ENCODE measurements at places on chromosomes 16 and 17.

- no peak for DNase-seq
Measured at GRCh38 chr16:19227643-19228042, 57.9 kb upstream of the CLEC19A start.

GRCh38 chr17:69239611-69240600, 11.3 kb upstream of the ABCA10 start:
- no peak for DNase-seq

GRCh38 chr16:51106535-51106934, 44.5 kb downstream of the SALL1 start:
- DNase-seq: no peak

DNA sequence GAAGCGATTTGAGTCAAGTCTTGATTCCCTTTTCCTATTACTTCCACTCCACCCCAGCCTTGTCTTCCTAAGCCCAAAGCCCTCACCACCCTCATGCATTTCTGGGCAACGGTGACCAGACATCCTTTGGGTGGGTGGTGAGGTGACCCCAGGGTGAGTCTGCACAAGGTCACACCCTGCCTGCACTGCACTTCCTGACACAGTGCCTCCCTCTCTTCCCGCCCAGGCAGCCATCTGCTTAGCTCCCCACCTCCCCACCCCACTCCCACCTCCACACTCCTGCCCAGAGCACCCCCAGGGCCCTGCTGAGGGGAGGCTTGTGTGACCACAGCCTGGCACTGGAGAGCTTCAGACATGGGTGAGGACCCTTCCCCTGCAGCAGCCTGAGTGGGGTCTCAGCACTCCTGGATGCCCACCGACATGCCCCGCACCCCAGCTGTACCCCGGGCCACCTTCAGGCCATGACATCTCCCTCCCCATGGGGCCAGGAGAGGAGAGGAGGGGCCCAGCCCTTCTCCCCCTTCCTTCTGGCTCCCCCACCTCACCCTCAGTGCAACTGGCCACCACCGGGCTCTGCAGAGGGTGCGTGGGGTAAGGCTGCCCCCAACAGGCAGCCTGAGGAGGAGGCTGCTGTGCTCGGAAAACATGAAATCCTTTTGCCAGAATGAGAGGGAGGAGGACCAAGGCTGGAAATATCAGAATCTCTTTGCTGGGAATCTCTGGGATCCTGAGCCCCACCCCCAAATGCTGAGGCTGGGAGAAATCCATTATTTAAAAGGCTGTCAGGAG, 68.6 kb downstream of the CCT6B start:
- no peak for DNase-seq

GRCh38 chr17:63477480-63478440, 899 bp downstream of the ACE start:
- no peak for DNase-seq

GRCh38 chr17:47866941-47867340, 16.0 kb upstream of the SP6 start:
- DNase-seq: no peak

- DNase-seq: no peak
Measured at GRCh38 chr17:76927577-76927976, 59.4 kb downstream of the MGAT5B start.

GRCh38 chr17:304461-304860, 48.1 kb downstream of the RPH3AL start:
- DNase-seq: no peak

DNA sequence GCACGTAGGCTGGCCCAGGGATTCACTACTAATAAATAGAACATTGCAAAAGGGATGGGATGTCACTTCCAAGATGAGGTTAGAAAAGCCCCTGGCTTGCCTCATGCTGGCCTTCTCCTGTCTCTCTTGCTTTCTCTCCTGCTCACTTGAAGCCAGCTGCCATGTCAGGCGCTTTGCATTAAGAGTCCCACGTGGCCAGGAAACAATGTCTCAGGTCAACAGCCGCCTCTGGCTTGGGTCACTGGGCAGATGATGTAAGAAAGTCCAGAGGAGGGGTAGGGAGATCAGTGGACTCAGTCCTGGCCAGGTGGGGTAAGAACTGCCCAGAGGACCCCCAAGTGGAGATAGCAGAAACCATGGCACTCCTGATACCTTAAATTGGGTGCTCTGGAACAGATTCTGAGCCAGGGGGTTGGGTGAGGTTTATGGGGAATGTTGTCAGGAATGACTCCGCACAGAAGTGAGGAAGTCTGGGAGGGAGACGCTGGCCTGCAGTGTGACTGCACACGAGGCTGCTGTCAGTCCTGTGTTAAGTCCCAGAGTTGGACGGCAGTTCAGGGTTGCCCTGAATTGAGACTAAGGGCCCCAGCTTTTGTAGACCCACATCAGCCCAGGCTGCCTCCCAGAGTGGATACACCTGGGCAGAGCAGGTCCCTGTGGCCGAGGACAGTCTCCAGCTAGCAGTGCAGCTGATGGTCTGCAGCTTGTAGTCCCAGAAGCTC, 17.7 kb downstream of the C16orf82 start:
- no peak for DNase-seq

GRCh38 chr17:82100502-82101298, 2.7 kb upstream of the FASN start:
- DNase-seq: no peak

DNA sequence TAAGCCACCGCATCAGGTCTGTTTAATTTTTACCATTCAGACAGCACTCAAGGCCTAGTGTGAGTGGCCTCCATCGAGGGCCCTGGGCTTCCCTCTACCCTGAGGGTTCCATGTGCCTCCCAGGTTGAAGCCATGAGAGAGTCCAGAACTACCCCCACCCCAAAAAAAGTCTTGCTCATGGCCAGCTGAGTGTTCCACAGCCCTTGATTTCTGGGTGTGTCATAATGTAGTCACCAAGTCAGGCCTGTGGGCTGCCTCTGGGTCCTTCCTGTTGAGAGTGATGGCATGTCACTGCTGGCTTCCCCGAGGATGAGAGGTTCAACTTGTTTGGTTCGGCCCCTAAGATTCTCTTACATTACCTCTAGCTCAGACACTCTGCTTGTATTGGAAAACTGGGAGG, 100.6 kb downstream of the PITPNC1 start:
- no peak for DNase-seq

GRCh38 chr17:63151941-63152523, 186.0 kb downstream of the TANC2 start:
- DNase-seq: no peak

DNA sequence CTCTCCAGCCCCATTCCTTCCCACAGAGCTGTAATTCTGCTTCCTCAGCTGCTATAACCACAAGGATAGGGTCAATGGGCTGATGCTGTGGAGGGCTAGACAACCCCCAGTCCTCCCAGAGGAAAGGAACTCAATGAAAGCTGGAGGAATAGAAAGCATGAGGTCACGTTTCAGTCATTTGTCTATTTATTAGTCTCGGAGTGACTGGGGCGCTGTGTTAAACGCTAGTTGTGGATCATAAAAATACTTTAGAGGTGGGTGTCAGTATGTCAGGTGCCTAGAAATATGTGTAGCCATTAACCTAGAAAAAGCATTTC, 787 bp upstream of the CCL3L1 start:
- no peak for DNase-seq

GRCh38 chr17:63557416-63557815, 7.1 kb downstream of the DCAF7 start:
- no peak for DNase-seq

DNA sequence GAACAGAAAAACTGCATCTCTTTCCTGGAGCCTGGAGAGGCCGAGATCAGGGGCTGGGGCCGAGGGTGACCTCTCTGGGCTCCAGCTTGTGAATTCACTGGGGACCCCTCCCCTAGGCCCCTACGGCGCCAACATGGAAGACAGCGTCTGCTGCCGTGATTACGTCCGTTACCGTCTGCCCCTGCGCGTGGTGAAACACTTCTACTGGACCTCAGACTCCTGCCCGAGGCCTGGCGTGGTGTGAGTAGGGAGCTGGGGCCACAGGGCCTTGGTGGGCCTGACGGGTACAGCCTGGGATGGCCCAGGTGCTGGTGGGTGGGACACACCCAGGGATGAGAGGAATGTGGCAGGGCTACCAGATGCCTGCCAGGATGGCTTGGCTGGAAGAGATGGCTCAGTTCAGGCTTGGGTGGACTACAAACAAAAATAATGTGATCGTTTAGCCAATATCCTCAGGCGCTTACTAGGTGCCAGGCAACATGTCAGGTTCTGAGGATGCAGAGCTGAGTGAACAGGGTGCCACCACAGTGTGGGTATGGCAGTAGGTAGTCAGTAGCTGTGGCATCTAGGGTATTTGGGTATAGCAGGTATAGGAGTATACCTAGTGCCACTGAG, 1.8 kb downstream of the CCL22 start:
- DNase-seq: no peak

- no peak for DNase-seq
Measured at GRCh38 chr16:48109475-48109874, 46.3 kb downstream of the ABCC12 start.

- peak; percentile 95 for DNase-seq
Measured at GRCh38 chr17:47279062-47279801, 25.6 kb downstream of the ITGB3 start.

DNA sequence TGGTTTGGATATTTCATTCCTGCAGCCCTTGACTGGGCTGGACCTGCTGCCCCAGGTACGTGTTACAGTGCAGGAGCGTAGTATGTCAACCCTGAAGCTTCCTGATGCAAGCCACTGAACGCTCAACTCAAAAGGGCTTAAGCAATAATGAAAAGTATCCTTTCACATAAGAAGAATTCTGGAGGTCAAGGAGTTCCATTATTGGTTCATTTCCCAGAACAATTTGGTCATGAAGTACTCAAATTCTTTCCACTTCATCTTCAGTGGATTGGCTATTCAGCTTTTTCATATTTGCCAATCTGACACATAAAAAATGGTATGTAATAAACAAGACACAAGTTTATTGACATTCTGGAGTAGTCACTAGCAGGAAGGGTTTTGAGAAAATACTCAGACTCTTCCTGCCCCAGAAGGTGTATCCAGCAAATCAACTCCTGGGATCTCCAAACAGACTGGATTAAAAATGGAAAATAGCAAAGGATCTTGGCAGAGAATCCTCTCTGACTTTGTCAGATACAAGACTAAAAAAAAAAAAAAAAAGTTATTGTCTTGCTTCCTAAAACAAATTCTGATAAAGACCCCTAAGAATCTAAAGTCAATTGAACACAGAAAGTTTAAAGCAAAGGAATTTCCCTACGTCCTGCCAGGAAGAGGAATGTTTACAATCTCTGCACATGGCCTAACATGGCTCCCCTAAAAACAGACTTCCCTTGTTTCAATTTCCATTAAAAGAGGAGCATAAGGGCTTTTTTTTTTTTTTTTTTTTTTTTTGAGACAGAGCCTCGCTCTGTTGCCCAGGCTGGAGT, 37.5 kb upstream of the WSB1 start:
- DNase-seq: peak; percentile 39

DNA sequence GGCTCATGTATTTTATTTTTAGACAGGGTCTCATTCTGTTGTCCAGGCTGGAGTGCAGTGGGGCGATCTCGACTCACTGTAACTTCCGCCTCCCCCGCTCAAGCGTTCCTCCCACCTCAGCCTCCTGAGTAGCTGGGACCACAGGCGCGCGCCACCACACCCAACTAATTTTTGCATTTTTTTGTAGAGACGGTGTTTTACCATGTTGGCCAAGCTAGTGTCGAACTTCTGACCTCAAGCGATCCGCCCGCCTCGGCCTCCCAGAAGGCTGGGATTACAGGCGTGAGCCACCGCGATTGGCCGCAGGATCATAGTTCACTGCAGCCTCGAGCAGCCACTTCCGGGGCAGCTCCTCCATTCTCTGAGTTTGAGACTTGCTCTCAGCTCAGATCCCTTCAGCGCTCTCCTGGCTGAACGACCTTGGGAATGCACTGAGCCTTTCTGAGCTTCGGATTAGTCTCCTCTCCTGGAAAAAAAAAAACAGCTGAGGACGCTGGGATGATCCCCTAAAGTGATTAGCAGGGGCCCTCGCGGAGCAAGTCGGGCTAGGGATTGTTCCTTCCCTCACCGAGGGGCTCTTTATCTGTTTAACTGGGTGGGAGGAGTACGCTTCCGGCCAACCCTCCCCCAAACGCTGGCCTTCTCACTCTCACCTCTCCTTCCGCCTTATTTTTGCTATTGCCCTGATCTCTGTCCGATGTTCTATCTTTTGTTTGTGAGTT, 1.1 kb upstream of the PKMYT1 start:
- DNase-seq: no peak

DNA sequence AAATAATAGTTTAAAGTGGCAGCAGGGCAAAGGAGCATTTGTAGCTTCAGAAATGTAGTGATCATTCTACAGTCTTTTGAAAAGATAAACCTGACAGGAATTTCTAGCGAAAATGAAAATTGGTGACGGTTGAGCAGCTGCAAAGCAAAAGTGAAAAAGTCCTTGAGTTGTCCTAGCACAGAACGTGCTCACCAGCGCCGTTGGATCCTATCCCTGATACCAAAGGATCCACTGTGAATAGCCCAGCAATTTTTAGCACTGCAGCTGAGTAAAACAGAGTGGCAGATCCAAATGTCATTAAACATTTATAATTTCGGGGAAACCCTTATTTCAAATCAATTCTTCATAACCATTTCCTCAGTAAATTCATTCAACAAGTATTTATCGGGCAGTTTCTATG, 453.8 kb upstream of the HSBP1 start:
- no peak for DNase-seq

- no peak for DNase-seq
Measured at GRCh38 chr16:56066617-56067016, 124.7 kb upstream of the GNAO1 start.

GRCh38 chr17:41772218-41772585, 14.3 kb downstream of the JUP start:
- no peak for DNase-seq

GRCh38 chr16:89393738-89394406, 96.5 kb downstream of the ANKRD11 start:
- DNase-seq: no peak

- no peak for DNase-seq
Measured at GRCh38 chr17:80618304-80618703, 73.7 kb downstream of the RPTOR start.

GRCh38 chr17:72254808-72255449, 134.1 kb downstream of the SOX9 start:
- peak; percentile 22 for DNase-seq

- no peak for DNase-seq
Measured at GRCh38 chr16:87369796-87370719, 13.5 kb downstream of the FBXO31 start.

DNA sequence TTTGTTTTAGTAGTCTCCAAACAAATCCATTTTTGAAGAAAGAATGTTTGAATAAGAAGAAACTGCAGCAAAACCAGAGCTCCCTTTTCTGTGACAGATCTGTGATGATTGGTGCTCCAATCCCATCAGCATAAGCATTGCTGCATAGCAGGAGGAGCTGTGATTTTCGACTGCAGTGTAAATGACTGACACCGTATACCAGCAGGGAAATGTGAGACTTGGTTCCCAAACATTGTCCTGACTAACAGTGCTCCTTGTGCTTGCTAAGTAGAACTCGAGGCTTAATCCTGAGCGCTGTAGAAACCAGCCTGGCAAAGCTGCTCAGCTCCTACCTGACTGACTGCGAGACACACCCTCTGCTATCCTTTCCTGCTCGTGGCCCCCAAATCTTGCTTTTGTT, 57.2 kb downstream of the NUP93 start:
- no peak for DNase-seq

GRCh38 chr16:74902161-74902560, 82.8 kb downstream of the WDR59 start:
- no peak for DNase-seq

GRCh38 chr17:75812096-75813013, 27.7 kb downstream of the UNK start:
- no peak for DNase-seq

All from HS-5 (cell line).